ENCODE measurements at places on chromosomes 3 and 15.
A peak's percentile ranks its signal among the peaks of the same experiment; 100 is the strongest.

- DNase-seq: no peak
Measured at GRCh38 chr3:4061783-4062360, 241.3 kb upstream of the SETMAR start.

- no peak for DNase-seq
Measured at GRCh38 chr3:193704431-193704830, 111.4 kb downstream of the OPA1 start.

- no peak for DNase-seq
Measured at GRCh38 chr3:8987645-8988383, 24.5 kb upstream of the RAD18 start.

DNA sequence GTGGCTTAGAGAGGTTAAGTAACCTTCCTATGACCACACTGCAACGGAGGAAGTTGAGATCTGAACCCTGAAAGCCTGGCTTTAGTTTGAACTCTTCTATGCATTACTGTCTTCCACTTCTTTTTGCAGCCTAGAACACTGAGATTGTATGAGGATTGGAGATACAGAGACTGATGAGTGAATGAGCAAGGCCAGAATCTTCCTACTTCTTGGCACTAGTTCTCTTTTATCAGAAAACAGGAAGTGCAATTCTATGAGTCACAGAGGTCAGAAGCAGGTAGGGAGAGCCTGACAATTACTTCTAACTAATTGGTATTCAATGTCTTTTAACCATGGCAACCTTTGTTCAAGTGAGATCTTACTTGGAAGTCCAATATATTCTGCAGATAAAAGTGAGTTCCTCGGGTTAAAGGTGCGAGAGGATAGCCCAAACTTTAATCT, 219.0 kb downstream of the SHQ1 start:
- no peak for DNase-seq

DNA sequence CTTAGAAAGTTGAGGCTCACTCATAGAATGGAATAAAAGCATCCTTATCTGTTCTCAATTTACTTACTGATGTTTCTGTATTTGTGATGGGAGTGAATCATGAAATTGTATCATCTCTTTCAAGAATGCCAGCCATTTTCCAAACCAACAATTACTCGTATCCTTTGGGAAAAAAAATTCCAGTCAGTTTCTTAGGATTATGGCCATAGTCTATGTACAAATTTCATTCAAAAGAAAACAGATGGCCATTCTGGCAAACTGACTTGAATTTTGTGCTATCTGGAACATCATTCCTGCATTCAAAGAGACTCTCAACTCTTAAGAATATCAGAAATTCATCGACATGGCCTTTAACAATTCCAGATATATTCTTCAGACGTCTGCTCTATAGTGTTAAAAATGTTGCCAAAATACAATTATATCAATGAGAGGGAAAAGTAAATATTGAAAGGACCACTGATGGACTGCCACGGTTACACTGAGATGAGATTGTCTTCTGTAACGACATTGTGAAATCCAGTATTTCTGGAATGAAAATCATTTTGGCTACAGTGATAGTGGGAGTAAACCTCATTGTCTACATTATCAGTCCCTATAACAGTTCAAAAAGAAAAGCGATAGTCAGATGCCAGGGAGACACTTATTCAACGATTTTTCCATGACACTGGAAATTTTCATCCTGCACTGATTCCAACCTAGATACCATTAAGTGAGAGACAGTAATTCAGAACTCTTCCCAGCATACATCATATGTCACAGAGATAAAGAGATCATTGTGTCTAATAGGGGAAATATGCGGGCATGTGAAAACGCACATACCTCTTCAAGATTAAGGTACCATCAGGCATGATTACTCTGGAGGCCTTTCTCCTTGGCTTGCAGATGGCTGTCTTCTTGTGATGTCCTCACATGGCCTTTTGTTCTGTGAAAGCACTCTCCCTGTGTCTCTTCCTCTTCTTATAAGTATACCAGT, 953.8 kb upstream of the ALCAM start:
- DNase-seq: no peak

DNA sequence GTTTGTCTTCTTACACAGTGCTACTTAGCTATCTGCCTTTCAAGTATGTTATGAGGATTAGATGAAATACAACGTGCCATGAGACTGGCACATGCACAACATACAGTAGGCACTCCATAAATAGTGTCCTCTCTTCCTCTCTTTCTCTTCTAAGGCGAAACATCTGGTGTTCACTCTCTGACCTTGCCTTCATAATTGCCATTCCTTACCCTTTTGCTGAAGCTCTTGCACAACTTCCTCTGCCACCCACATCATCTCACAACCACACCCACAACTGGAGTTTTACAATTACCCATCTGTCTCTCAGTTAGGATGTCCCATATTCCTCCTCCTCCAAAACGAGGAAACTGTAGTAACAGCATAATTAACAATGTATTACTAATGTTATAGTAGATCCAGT, 26.4 kb upstream of the ACP3 start:
- DNase-seq: peak; percentile 18

GRCh38 chr3:166836836-166837235, 543.3 kb downstream of the ZBBX start:
- no peak for DNase-seq

GRCh38 chr3:117722856-117723255, 1013.3 kb downstream of the TUSC7 start:
- no peak for DNase-seq

GRCh38 chr15:58521293-58521991, 89.7 kb downstream of the LIPC start:
- DNase-seq: no peak

DNA sequence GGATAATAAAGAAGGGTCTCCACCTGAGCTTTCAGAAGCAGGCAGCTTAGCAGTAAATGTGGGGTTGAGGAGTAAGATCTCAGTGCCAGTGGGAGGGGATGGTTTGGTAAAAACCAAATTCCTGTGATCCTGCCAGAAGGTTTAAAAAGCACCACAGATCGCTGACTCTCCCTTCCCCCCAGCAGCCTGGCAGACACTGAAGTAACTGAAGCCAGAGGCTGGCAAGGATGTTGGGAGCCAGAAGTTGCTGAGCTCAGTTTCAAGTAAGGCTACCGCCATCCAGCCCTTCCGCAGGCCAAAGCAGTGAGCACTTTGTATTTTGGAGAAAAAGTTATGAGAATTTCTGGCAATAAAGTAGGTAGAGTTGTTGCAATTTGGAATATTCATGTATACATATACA, 246.4 kb downstream of the ZNF621 start:
- DNase-seq: no peak

DNA sequence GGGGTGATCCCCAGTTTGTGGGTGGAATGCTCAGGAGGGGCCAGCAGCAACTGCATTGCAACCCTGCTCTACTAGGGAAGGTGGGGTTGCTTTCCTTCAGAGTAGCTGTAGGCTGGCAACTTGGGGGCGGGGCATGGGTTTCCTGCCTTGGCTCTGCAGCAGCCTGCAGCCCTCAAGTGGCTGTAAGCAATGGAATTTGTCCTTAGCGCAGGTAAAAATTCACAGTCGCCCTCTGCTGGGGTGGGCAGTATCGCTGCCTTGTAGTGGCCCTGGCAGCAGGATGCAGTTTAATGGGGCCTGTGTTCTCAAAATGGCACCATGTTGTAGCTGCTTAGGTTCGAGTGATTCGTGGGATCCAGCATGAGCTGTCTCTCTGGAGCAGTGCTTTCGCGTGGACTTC, 29.8 kb downstream of the STT3B start:
- no peak for DNase-seq

DNA sequence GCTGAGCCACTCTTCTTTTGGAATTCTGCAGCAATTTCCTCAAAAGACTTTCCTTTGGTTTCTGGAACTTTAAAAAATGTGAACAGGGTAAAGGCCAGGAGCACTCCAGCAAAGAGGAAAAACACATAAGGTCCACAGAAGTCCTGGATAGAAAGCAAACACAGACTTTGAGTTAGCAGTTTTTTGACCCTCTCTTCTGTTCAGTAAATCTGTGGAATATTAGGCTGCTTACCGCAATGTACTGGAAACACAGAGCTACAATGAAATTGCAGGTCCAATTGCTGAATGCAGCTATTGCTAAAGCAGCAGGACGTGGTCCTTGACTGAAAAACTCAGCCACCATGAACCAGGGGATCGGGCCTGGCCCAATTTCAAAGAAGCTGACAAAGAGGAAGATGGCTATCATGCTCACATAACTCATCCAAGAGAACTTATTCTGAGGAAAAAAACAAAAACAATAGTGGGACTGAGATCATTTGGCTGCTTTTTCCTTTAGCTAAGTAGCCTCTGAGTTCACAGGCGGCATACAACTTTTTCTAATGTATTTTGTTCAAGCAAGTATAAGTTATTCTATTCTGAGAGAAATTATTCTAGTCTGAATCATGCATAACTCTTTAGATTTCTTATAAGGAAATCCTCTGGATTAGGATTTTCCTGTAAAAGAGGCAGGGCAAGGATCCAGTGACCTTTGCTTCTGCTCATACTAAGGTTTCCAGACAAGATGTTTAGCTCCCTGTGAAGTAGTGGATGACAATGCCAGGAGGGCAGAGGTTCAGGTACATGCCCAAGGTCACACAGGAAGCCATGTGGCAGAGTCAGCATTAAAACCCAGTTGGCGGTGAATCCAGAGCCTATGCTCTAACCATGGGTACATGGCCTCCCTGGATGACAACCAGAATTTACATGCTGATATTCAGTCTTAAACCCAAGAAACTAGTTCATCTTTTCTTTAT, 28.3 kb downstream of the SLC2A2 start:
- DNase-seq: no peak

GRCh38 chr15:67829647-67830504, 4.6 kb downstream of the SKOR1 start:
- DNase-seq: no peak

DNA sequence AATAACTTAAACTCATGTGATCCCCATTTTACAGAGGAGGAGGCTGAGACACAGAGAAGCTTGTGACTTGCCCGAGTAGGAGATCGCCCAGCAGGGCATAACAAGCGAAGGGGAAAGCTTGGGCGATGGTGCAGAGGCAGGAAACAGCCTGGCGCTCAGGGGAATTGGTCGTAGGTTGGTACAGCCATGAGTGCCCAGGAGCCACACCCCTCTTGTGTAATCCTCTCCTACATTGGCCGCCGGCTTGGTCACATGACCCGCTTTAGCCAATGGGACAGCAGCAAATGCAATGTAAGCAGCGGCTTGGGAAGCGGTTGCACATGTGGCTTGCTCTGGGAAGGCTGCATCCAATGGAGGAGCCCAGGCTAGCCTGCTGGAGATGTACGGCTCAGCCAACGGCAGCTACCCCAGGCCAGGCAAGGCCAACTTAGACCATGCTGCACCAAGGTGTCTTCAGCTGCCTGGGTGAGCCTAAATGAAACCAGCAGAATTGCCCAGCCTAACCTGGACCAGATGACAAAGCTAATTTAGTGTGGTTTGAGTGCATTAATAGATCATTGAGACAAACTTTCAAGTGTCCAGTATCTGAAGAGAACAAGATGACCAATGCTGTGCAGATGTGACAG, 50.3 kb upstream of the SLC6A6 start:
- DNase-seq: no peak

- peak; percentile 41 for DNase-seq
Measured at GRCh38 chr3:22263042-22263441, 512.0 kb upstream of the ZNF385D start.

DNA sequence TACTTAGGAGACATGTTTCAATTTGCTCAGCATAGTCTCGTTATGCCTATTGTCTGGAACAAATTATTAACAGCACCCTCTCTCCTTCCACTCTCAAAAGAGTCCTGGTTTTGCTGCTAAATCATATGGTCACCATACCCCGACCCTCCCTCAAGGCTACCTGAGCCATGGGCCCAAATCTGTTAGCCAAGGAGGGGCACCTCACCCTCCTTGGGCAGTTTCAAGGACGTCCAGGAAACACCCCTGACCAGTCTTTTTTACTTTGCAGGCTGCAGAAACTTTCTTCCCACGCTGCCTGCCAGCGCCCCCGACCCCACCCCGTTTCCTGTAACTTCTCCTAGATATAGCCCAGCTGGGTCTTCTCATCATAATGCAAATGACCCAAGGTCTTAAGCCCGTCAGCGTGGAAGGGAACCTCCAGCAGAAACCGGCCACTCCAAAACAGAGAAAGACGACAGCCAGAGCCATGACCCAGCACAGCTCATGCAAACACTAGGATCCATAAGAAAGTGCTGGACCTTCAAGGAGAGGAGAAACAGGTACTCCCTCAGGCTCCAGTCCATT, 62.3 kb downstream of the ADCY5 start:
- no peak for DNase-seq

- no peak for DNase-seq
Measured at GRCh38 chr15:98394546-98394945, 253.8 kb upstream of the IGF1R start.

- DNase-seq: no peak
Measured at GRCh38 chr3:7038394-7038793, 177.5 kb downstream of the GRM7 start.

DNA sequence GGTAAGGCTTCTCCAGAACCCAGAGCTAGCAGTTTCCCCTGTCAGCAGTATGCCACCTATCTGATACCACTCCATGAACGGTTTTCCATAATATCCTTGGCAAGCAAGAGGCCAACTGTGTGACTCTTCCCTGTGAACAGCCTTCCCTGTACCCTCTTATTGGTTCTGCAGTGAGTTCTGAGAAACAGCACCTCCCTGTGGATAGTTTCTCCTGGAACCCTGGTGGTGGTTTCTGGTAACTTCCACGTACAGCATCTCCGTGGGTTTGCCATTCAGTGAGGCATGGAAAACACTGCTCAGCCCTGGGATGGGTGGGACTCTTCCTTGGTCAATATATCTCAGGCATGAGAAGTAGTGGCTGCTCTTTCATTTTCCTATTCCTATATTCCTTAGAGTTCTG, 19.4 kb upstream of the SERPINI2 start:
- no peak for DNase-seq

GRCh38 chr3:115843206-115843605, 219.9 kb downstream of the GAP43 start:
- no peak for DNase-seq

DNA sequence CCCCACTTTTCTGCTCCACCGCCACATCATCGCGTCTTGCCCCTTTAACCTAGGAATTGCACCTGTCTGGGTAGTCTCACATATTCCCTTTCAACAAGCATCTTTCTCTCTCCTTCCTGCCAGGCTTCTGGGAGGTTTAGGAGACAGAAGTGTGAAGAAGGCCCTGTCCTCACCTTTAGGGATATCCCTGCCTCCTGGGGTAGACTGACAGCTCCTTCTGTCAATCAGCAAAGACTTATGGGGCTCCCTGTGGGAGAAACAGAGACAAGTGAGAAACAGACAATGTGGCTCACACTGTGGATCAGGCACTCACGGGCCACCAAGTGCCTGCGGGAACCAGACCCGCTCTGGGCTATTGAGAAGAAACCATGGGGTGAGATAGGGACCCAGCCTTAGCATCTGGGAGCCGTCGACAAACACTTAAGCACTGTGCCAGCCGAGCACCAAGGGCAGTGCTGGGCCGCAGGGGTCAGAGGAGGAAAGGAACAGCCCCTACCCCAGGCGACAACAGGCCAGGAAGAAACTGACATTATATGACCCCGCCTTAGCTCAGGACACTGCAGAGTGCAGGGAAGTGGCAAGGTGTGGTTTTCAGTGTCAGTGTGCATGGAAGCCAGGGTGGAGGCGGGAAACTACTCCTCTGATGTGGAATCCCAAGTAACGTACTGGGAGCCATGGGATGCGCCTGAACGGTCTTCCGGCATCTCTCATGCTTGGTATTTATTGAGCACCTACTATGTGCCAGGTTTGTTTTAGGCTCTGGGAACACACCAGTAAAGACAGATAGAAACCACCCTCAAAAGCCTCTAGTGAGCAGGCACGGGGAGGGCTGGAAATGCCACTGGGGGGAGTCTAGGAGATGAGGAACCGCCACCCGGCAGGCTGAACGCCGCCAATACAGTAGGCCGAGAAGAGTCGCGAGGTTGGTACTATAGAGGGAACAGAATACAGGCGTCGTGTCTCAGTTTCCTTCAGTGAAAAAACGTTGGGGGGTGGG, 1.8 kb downstream of the EFCC1 start:
- DNase-seq: no peak

GRCh38 chr3:196145468-196146262, 63.8 kb upstream of the TFRC start:
- no peak for DNase-seq

Data from AG09309 (cell line).